ENCODE measurements at places on chromosomes 6 and 20.

GRCh38 chr20:10119336-10119735, 84.5 kb downstream of the ANKEF1 start:
- DNase-seq, result no peak

GRCh38 chr20:4633780-4634179, 87.9 kb upstream of the PRND start:
- no peak for DNase-seq

DNA sequence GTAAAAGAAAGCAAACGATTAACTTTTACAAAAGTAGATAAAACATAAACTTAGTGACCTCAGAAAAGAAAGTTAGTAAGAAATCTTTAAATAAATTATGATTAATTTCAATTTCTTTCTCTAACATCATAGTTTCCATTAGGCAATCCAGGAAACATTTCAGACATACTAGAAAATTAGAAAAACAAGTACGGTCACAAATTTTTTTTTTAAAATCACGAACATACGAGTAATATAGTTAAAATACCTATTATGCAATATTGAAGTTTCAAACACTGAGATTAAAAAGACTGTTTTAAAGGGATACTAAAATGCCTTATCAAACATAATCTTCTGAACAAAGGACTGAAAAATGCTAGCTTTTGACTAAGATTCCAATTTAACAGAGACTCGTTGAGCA, 26.2 kb downstream of the NOL7 start:
- no peak for DNase-seq

- no peak for DNase-seq
Observed at GRCh38 chr6:65719101-65719500, 12.1 kb upstream of the EYS start.

All from T follicular helper cell (primary cell).